Upper lobe of right lung (tissue), 1 donor: ENCODE measurements at places on chromosomes 3 and 15. TPM values are rescaled to one million over a fixed set of nuclear protein-coding genes. Genes with fewer than 3 reads are reported as not detected.

DNA sequence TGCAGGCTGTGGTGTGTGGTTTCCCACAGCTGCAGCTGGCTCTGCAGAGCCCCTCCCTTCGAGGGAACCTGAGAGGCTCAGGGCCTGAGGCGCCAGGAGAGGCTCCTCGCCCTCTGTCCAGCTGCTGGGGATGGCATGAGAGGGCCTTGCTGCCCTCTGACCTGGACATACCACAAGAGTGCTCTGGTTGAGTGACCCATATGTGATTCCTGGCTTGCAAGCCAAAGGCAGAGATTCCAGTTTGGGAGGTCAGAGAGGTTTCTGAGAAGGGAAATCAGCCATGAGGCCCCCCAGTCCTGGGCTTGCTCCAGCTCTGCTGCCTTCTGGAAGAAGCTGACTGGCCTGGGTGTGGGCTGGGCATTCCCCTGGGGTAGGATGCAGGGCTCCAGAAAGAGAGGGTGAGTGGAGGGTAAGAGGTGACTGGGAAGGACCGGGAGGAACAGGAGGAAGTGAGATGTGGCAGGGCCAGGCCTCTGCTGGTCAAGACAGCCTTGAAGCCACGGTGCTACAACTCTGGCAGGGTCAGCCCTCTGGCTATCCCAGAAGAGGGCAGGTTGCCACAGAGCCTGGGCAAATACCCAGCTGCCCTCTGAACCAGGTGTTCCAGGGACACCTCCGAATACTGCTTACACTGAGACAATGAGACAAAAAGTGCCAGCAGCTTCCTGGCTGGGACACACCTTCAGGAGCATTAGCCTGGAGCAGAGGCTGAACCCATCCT, 16.0 kb upstream of the SRP14 start:
- no peak for DNase-seq

The RETNLB gene
- total RNA-seq, result not detected

The ATP2C1 gene
- 142 TPM for total RNA-seq

DNA sequence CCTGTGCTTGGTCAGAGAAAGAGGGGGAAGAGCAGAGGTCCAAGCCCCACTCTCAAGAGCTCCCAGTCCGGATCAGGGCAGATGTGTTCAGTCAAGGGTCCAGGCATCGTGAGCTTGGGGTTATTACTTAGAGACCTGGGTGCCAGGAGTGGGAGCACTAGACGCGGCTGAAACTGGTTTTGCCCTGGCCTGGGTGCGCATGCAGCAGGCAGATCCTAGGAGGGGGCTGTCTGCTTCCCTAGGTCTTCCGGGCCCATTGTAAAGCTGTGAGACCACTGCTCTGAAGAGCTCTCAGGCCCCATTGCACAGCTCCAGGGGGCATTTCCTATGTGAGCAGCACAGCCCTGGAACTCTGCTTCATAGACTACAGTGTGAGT, 204.9 kb upstream of the LINGO1 start:
- peak; percentile 35 for DNase-seq

DNA sequence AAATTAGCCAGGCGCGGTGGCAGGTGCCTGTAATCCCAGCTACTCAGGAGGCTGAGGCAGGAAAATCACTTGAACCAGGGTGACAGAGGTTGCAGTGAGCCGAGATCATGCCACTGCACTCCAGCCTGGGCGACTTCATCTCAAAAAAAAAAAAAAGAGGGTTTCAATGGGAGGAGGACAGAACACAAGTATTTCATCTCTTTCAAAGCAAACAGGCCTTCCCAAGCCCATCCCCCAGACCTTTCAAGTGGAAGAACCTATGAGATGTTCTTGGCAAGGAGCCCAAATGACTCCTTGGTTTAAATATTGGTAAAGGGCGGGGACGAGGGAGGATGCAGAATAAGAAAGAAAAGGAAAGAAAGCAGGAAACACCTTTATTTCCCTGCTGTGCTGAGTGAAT, 62.2 kb upstream of the MCF2L2 start:
- DNase-seq, result no peak

- DNase-seq, result no peak
These were observed 44.1 kb downstream of the RARB start for GRCh38 chr3:25472153-25472552.

The IL17RD gene
- total RNA-seq, result 1.1 TPM

The NR2E3 gene
- 0.26 TPM for total RNA-seq

- DNase-seq, result no peak
These were observed 26.3 kb downstream of the CHST2 start for GRCh38 chr3:143145906-143146305.

DNA sequence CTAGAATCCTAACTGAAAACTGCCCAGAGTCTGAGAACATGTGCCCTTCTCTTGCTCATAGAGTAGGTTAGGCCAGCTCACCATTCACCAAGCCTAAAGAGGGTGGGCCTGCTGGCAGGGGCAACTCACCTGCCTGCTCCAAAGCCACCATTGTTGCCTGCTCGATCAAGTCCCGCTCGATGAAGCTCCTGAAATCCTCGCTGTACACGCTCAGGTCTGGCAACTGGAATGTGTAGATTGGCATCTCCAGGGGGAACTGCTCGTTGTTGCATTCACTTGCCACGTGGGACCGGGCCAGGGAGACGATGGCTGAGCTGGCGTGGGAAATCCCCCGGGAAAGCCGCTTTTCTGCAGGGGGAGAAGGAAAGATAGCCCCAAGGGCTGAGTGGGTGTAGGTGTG, 232.2 kb downstream of the KLF13 start:
- DNase-seq, result no peak

The ZCWPW2 gene
- total RNA-seq, result 0.96 TPM

The NECTIN3 gene
- total RNA-seq, result 25.2 TPM

- DNase-seq, result no peak
These were observed 23.6 kb upstream of the CADPS start for GRCh38 chr3:62898530-62899496.

The IL16 gene
- 39.3 TPM for total RNA-seq

The ILDR1 gene
- total RNA-seq, result 6.9 TPM

DNA sequence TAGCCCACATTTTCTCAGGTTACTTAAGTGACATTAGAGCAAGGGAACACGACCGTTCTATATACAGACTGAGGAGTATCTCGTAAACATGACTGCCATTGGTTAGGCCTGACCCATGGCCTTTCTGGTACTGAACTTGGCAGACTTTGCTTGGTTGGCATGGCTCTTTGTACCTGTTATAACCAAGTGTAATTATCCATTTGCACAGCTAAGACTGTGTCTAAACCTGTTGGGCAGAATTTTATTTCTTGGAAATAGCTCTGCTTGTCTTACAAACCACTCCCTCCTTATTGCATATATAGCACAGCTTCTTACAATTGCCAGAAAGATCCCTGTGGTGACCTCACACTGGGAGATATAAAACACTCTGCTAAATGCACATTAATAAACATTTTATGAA, 106.9 kb downstream of the P2RY1 start:
- no peak for DNase-seq

GRCh38 chr15:79978260-79978654, 7.3 kb upstream of the BCL2A1 start:
- no peak for DNase-seq

- DNase-seq, result no peak
These were observed 25.5 kb upstream of the HACD2 start for GRCh38 chr3:123610331-123610730.

- DNase-seq, result no peak
These were observed 103.1 kb downstream of the LRRK1 start for GRCh38 chr15:101022306-101022705.

The C3orf52 gene
- total RNA-seq, result 20.1 TPM

The ATP11B gene
- 70.7 TPM for total RNA-seq

The RHOV gene
- total RNA-seq, result not detected

DNA sequence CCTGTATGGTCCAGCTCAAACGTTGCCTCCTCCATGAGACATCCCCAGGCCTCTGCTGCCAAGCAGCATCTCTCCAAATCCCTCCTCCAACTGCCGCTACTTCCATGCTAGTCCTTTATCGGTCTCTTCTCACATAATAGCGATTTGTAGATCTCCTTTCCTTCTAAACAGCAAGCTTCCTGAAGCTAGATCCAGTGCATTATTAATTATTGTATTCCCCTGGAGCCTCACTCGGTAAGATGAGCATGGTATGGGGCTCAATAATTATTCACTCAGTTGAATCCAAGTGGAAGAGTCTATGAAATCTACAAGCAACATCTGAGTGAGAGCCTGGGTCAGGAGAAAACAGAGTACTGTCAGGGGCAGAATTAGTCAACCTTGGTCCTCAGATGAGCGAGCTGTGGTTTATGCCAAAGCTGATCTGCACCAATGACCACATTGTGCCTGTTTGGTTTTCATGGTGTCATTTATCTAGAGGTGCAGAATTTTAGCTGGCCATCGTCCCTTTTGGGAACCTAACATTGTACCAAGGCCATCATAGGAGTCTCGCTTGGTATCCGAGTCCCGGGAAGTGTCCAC, 93.8 kb upstream of the UBE2E1 start:
- DNase-seq, result no peak

DNA sequence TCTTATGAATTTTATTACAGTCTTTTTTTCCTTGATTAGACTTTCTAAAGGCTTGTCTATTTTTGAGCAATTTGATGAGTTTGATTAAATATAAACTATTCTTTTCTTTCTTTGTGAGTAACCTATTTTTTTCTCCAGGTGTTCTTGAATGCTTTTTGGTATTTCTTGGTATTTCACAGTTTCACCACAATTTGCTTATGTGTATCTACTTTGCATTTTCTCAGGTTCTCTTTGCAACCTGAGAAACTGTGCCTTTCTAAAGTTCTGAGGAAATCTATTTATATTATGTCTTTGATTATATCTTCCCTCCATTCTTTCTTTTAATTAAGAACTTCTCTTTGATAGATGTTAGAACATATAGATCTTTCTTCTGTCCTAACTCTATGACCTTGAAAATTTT, 117.1 kb upstream of the MLF1 start:
- no peak for DNase-seq

DNA sequence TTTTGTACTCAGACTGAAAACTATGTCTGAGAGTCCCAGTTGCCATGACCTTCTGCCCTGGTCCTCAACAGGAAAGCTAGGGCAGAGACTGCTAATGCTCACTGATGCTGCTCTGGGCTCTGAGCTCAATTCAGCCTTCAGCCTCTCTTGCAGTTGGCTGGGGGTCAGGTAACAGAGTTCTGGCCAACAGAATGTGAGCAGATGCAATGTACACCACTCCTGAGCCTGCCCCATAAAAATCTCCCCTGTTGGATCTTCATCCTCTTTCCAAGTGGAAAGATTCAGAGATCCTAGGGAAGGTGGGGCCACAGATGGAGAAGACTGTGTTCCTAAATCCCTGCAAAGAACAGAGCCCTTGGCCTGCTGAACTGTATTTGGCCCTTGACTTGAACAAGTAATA, 87.8 kb downstream of the PDZRN3 start:
- DNase-seq, result no peak

- no peak for DNase-seq
These were observed 25.0 kb downstream of the SIDT1 start for GRCh38 chr3:113557374-113557773.

DNA sequence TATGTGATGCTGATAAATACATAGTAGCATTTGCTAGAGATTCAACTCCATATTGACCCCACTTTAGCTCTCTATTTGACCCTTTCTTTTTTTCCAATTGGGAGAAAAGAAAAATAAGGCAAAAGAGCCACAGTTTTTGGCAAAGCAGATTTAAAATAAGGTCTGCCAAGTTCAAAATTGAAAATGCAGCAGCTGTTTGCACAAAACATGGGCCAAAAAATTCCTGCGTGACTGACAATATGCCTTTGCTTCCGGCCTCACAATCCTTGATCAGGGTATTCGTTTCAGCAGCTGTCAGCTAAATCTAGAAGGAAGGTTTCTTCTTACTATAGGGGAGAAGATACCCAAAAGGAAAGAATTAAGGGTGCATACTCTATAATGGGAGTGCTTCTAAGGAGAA, 563.5 kb upstream of the CCDC54 start:
- DNase-seq, result no peak

- DNase-seq, result no peak
These were observed 3.8 kb downstream of the INKA1 start for GRCh38 chr3:49806850-49807249.

The GOLGA6B gene
- not detected for total RNA-seq

- DNase-seq, result no peak
These were observed 39.2 kb upstream of the POLR2M start for GRCh38 chr15:57667171-57667849.

DNA sequence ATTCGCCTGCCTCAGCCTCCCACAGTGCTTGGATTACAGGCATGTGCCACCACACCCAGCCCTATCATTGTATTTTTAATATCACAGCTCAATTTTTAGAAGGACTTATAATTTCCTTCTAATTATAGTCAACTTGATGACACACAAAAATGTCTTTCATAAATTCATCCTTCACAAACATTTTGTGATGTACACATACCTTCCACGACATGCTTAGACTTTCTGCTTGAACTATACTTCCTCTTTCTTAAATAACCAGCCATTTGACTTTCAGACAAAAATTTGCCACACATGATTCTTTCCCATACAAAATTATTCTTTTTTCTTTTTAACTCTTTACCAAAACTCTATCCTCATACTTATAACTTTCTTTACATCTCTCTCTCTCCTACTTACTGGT, 48.4 kb upstream of the CCK start:
- no peak for DNase-seq

- DNase-seq, result no peak
These were observed 12.2 kb downstream of the SLCO2A1 start for GRCh38 chr3:134017490-134017889.

GRCh38 chr3:63863150-63864007, at the start of the genes ATXN7 and THOC7:
Gene ATXN7 (plus strand): TSS chr3:63863867. CDS start chr3:63912599, 48,732 bp downstream.
Gene THOC7 (minus strand): TSS chr3:63863805. CDS start chr3:63863790, 15 bp downstream.
- DNase-seq, result peak; percentile 90

The FOXB1 gene
- not detected for total RNA-seq

DNA sequence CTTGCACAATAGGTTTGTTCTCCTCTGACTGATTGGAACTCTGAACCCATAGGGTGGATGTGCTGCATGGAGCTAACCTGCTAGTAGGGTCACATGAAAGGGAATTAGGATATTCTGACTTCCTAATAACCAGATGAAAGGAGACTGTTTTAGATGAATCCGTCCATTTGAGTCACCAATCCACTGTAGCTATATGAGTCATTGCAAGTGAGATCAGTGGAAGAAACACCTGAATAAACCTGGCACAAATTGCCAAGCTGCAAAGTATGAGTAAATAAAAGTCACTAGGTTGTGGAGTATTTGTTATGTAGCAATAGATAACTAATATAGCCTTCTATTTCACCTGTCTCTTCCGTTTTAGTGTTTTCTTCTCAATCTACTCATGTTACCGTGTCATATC, 584.4 kb downstream of the PDCD6IP start:
- DNase-seq, result no peak

DNA sequence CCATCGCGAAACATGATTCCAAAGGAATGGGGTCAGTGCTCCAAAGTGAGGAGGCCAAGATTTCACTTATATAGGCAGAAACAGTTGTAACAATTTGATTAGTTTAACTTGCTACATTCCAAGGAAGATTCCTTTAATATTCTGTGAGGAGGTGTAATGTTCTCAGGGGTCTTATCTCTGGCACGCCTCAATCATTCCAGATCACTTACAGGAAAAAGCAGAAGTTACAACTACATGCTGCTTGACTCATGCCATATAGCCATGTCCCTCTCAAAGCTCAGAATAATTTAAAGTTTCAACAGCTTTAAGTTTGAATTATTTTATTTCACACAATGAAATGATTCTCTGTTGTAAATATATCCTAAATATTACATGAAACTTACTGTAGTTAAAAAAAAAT, 3.5 kb upstream of the FYTTD1 start:
- no peak for DNase-seq
